ENCODE measurements at places on chromosomes 4 and X.

- no peak for DNase-seq
These were observed 9.0 kb upstream of the SLC25A14 start for GRCh38 chrX:130330706-130331105.

GRCh38 chrX:31811106-31811505 is 739.3 kb upstream of the FTHL17 start:
- DNase-seq, result no peak

- DNase-seq, result no peak
These were observed 305.7 kb upstream of the BOD1L1 start for GRCh38 chr4:13933191-13933590.

- no peak for DNase-seq
These were observed 103.7 kb downstream of the JADE1 start for GRCh38 chr4:128913228-128913627.

GRCh38 chr4:175703956-175704600 is 108.0 kb downstream of the GPM6A start:
- DNase-seq, result no peak
